ENCODE measurements at places on chromosomes 12 and 14. TPM values are rescaled to one million over a fixed set of nuclear protein-coding genes. Genes with fewer than 3 reads are reported as not detected.
A peak's percentile ranks its signal among the peaks of the same experiment; 100 is the strongest.

Gene PRKAB1
- total RNA-seq: 21.5 TPM

- no peak for DNase-seq
These were observed 445.2 kb downstream of the NAV3 start for GRCh38 chr12:78275886-78276285.

GRCh38 chr14:80477388-80478160 lies 266.3 kb upstream of the DIO2 start:
- no peak for DNase-seq

DNA sequence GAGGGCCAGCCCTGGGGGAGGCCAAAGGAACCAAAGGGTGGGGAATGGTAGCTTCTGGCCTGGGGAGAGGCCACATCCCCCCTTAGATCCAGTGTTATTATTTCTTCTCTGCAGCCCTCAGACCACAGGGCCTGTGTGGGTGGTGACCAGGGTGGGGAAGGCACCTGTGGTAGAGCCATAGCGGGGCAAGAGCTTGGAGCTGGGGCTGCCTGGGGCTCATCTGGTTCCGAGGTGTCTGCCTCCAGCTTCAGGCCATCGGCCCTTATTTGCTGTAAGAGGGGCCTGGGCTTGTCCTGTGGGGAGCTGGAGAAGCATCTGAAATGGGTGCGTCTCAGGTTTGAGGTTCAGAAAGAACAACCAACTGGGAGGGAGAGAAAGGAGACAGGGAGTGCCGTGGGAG lies 2.1 kb upstream of the B3GNT4 start:
- DNase-seq: no peak

DNA sequence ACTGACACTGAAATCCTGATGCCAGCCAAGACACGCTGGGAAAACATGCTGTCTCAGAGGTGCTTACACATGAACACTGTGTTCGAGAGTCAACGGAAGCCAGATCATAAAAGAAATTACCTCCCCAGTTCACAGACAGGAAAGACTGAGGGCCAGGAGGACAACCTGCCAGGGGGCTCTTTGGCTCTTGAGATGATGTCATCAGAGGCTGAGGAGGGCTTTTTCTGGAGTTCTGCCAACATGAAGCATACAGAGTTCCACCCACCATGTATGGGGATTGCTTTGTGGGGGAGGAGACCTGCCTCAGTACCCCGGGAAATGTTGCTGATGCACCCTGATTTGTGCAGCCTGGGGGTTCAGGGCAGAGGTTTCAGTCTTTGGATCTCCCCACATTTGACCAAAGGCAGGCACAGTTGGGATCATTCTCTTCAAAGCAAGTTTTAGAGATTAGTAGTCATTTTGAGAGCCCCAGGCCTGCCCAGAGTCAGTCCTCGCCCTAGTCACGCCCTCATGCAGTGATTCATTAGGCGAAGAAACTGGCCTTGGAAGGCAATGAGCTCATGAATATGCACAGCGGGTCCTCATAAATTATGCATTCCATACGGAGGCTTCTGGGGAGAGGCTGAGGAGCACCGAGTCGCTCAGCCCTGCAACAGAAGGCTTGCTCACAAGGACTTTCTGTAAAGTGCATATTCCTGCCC lies 34.9 kb upstream of the EML1 start:
- peak; percentile 77 for DNase-seq

DNA sequence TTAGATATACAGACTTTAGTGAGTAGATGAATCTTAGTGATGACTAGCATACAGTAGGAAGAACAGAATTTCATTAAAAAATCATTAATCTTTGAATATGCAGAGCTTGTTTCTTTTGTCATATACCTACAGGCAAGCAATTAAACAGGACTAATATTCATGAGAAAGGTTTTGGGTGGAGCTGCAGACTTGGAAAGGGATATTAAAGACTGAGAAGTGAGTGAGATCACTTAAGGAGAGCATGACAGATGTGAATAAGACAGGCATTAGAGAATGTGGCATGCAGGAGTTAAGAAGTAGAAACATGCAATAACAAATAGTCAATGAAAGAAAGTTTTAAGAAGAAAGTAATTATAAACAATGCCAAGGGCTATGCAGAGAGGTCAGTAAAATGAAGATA lies 187.7 kb downstream of the TMTC3 start:
- DNase-seq: no peak

Gene PIANP
- total RNA-seq: not detected
